NCI-H1694 treated with DMSO at 0.1 percent for 48 hours (cell line): ENCODE measurements at places on chromosomes 3 and 15.
A peak's percentile ranks its signal among the peaks of the same experiment; 100 is the strongest.

DNA sequence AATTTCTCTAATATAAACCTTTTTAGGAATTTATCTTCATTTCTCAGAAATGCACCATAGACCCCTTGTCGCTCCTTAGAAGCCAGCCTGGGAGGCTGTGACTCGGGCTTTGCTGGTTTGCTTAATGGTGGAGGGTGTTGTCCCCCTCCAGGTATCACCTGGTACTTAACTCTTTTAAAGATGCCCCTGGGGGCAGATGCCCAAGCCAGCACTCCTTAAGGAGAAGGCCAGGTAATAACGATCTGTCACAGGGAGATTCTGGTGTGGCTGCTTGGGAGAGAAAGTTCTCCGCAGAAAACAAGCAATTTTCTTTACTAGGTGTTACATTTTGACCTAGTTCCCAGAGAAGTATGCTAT is 22.3 kb downstream of the EHD4 start:
- no peak for DNase-seq

GRCh38 chr3:63875510-63875909 is 11.8 kb downstream of the ATXN7 start:
- no peak for DNase-seq

- DNase-seq: no peak
These were observed 335.9 kb upstream of the EPHA6 start for GRCh38 chr3:96478496-96478895.

- no peak for DNase-seq
These were observed 230.6 kb downstream of the THRB start for GRCh38 chr3:24264011-24264410.

- DNase-seq: peak; percentile 30
These were observed 6.7 kb downstream of the NANOGP8 start for GRCh38 chr15:35078221-35078915.

GRCh38 chr3:16821053-16821452 is 63.7 kb upstream of the PLCL2 start:
- DNase-seq: no peak

DNA sequence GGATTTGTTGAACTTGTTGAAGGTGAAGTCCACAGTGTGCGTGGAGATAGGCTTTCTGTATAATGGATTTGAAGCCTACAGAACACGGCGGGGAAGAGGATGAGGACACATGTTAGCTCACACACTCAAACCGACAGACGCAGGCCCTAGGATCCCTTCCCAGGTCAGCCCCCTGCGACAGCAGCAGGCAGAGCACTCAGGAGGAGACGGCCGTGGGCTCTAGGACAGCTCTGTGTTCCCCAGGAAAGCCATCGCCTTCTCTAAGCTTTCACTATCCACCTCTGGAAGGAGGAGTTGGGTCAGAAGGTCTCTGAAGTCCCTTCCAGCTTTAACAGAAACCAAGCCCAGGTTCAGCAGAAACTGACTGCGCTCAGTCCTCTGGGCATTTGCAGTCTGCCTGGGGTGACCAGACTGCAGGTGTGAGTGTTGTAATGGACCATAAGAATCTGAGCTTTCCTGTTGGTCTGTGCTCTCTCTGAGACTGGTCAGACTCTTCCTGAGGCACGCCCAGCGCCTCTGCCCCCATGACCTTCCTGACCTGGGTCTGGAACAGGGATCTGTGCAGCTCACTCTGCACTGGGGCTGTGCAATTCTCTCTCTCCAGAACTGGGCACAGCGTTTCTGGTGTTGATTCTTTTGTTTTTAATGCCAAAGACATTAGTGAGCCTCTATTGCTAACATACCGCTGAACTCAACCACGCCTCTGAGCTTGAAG is 33.5 kb downstream of the UMPS start:
- DNase-seq: no peak

DNA sequence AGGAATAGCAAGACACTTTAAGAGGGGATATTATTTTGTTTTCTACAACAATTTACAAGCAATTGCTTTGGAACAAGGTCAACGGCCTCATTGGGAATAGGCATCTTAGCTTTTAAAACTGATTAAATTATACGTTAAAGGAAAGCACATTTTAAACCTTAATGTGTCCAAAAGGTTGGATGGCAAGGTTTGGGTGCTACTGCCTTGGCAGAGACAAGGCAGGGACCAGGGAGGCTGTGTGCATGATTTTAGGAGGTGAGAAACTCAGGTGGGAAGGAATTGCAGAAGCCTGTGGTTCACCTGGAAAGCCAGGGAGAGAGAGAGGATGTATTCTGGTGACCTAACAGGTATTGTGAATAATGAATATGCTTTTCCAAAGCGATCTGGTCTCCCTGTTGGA is 54.3 kb downstream of the TGFBR2 start:
- no peak for DNase-seq

- no peak for DNase-seq
These were observed 38.3 kb upstream of the AADAC start for GRCh38 chr3:151775314-151776258.

DNA sequence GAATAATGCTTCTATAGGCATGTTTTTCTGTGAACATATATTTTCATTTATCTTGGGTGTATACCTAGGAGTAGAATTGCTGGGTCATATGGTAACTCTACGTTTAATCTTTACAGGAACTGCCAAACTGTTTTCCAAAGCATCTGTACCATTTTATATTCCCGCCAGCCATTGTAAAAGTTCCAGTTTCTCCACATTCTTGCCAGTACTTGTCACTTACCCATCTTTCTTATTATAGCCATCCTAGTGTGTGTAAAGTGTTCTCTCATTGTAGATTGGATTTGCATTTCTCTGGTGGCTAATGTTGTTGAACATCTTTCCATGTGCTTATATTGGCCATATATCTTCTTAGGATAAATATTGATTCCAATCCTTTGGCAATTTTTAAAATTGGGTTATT is 31.2 kb upstream of the CFAP20DC start:
- no peak for DNase-seq

DNA sequence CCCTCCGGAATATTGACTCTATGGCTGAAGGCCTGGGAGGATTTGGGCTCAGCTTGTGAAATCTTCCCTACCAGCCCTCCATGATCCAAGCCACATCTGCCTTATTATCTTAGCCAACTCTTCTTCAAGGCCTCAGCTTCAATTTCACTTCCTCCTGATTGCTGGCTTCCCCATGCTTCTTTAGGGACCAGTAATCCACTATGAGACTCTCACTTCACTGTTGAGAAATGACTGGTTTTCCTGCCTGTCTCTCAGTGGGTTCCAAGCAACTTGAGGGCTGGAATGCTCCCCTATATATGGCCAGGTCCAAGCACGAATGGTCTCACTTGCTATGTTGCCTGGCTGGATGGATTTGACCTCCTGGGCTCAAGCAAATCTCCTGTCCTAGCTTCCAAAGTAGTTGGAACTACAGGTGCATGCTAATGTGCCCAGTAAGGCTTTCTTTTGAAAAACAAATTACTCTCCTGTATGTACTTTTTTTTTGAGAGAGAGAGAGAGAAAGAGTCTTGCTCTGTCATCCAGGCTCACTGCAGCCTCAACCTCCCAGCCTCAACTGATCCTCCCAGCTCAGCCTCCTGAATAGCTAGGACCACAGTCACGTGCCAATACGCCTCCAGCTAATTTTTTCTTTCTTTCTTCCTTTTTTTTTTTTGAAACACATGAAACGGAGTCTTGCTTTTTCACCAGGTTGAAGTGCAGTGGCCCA is 7.9 kb upstream of the PIK3CB start:
- DNase-seq: no peak

GRCh38 chr3:11536936-11537612 is 106.6 kb downstream of the VGLL4 start:
- DNase-seq: no peak

DNA sequence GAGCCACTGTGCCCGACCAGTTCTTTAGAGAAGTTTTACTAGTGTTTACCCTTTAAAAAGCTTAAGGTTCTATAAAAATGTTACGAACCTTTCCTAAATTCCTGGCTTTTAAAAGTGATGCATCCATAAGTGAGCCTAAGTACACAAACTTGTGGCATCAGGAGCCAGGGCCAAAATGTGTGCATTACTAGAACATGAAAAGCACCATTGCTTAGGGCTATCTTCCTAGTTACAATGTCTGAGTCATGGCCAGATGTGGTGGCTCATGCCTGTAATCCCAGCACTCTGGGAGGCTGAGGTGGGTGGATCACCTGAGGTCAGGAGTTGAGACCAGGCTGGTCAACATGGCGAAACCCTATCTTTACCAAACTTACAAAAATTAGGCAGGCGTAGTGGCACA is 39.9 kb downstream of the LEO1 start:
- DNase-seq: no peak

DNA sequence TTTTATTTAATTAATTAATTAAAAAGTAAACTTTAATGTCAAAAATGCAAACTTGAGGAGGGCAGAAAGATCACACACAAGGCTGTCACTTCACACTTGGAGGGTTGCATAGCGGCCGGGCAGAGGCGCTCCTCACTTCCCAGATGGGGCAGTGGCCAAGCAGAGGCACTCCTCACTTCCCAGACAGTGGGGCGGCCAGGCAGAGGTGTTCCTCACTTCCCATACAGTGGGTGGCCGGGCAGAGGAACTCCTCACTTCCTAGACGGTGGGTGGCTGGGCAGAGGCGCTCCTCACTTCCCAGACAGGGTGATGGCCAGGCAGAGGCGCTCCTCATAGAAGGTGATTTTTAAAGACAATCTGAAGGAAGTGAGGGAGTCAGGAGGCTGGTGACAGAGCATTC is 277.5 kb downstream of the PDCD6IP start:
- DNase-seq: no peak

GRCh38 chr15:39388118-39388517 is 192.8 kb upstream of the THBS1 start:
- no peak for DNase-seq

DNA sequence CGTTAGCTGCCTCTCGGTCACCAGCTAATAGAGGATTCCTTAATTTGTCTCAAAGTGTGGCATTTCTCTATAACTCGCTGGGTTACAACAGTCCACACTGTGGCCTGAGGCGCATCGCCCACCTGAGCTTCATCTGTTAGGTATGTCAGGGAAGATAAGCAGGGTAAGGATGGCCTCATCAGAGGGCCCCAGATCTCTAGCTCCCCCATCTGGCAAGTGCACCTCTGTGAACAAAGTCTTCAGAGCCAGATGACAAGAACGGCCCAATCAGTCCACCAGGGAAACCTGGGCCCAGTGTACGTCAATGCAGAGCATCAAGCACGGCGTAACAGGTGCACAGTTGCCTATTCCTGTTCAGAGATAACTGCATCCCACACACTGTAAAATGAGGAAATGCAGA is 23.2 kb downstream of the FRG2C start:
- DNase-seq: no peak

DNA sequence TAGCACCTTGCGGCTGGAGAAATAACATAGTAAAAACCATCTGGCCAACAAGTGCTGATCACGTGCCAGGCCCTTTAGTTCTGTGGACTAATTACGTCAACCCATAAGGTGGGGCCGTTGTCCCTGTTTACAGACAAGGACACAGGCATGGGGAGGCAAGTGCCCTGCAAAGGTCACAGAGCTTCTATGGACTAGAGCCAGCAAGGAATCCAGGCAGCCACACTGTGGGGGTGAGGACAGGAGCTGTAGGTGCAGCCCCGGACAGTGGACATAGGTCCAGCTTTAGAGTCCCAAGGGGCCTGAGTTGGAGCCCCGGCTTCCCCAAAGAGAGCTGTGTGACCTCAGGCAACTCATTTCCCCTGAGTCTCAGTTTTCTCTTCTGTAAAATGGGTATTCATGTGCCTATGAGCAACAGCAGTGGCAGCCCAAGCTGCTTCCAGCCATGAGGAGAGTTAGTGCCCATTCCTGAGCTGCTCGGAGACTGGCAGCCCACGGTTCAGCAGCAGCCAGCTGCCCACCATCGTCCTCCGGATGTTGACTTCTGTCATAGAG is 13.9 kb downstream of the CHST13 start:
- DNase-seq: no peak

GRCh38 chr15:66758844-66759243 is 56.8 kb downstream of the SMAD6 start:
- no peak for DNase-seq

- no peak for DNase-seq
These were observed 93.9 kb upstream of the VGLL3 start for GRCh38 chr3:87084868-87085267.

GRCh38 chr3:125067225-125067624 is 11.4 kb upstream of the HEG1 start:
- DNase-seq: no peak

DNA sequence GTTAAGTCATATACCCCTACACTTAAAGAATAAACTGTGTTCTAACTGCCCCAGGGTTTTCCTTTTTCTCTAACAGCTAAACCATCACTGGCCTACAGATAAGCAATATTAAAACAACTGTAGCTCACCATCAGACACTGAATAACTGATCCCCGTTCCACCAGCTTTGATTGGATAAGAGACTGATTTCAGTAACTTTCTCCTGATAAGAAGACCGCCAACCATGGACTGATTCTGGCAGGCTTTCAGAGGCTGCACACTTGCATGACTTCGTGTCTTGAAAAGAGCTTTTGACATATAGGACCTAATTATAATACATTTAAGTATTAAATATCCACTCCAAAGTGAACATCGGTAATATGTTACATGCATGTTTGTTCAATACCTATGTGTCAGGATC is 15.3 kb upstream of the CEP97 start:
- DNase-seq: no peak

- no peak for DNase-seq
These were observed 57.0 kb upstream of the CMSS1 start for GRCh38 chr3:99760629-99761028.

GRCh38 chr3:183430325-183430957 is 2.0 kb upstream of the MCF2L2 start:
- DNase-seq: no peak

- DNase-seq: no peak
These were observed 115.2 kb downstream of the CD47 start for GRCh38 chr3:107975529-107976201.

GRCh38 chr15:89171136-89172072 is 50.0 kb downstream of the RLBP1 start:
- DNase-seq: peak; percentile 15

DNA sequence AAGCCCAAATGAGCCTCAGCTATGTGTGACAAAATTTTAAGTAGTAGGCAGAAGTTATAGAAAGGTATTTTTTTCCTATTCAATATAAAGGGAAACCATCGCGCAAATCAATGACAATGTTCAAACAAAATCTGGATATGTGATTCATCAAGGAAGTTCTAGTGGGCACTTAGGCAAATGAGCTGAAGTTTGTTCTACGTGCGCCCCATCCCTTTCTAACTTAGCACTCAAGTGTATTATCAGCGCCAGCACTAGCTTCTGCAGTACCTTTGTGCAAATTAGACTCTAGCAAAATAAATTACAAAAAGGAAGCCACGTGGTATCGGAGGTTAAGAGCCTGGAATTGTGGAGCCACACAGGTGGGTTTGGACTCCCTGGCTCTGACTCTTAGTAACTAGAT is 91.1 kb downstream of the TBL1XR1 start:
- no peak for DNase-seq

- DNase-seq: no peak
These were observed at the start of gene PDZRN3 for GRCh38 chr3:73624821-73625665. PDZRN3 (minus strand) TSS chr3:73624941.

DNA sequence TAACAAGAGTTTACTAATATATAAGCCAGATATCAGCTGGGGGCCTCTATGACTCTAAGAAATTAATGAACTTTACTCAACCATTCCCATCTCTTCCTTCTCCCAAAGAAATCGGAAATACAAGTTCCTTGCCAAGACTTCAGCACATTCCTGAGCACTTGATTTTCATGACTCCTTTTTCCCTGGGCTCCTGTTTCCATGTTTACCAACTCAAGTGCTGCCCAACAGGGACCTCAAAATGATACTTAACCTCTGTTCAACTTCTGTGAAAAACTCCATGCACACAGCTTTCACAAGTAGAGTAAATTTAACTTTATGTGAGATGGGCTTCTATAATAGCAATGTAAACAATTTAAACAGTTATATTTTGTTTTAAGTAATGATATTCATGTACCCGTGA is 315.8 kb upstream of the CDIN1 start:
- no peak for DNase-seq
